ENCODE measurements at places on chromosomes 6 and 20.

DNA sequence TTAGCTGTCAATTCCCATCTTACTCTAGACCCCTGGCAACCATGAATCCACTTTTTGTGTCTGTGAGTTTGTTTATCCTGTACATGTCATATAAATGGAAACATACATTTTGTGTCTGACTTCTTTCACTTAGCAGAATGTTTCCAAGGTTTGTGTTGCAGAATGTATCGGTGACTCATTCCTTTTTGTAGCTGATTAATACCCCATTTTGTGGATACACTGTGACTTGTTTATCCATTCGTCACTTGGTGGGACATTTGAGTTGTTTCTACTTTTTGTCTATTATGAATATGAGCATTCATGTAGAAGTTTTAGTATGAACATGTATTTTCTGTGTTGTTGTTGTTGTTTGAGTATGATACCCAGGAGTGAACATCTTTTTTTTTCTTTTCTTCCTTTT, 21.4 kb downstream of the CDYL start:
- DNase-seq = no peak

GRCh38 chr6:89925826-89926225, 31.6 kb downstream of the GJA10 start:
- no peak for DNase-seq

DNA sequence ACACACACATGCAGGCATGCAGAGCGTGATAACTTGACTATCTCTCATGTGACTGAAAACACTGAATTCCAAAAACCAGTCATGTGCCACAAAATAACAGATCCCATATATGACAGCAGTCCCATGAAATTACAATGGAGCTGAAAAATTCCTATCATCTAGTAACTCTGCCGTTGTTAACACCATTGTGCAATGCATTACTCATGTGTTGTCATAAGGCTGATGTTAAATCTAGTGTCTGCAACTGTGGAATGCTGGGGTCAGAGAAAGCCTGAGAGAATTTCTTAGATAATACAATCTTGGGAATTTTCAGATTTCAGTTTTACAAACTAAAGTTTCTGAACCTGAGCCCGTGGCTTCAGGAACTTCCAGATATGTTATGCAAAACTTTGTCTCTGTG, 70.2 kb downstream of the LYRM4 start:
- DNase-seq = no peak

- no peak for DNase-seq
Observed at GRCh38 chr6:43834528-43835155, 64.6 kb downstream of the VEGFA start.

DNA sequence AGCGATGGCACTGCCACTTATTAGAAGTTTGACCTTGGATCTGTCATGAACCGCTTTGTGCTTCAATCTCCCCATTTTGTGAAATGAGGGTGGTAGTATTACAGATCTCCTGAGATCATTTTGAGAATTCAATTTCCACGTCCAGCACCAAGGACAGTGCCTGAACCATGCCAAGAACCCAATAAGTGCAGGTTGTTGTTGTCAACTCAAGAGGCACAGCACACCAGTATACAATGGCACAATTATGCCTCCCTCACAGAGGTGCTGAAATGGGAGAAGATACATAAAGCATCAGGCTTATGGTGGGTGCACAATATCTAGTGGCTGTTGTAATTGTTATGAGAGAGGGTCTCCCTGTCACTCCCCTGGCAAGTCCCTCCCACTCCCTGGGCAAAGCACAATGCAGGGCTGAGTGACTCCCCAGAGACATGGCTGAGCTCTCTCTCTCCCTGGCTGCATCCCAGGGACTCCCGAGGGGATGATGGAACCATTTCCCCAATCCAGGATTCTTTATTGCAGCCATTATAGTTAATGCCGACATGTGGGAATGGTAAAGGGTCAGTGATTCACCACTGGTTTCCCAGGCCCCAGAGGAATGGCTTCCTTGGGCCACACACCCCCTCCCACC, 78.7 kb downstream of the CDH22 start:
- DNase-seq = no peak

DNA sequence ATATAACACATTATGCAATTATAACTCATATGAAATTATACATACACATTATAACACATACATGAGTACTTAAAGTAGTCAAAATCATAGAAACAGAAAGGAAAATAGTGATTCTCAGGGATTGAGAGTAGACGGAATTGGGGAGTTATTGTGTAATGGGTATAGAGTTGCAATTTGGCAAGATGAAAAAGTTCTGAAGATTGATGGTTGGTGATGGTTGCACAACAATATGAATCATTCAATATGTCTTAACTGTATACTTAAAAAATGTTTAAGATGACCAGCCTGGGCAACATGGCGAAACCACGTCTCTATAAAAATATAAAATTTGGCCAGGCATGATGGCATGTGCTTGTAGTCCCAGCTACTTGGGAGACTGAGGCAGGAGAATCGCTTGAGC, 372.7 kb downstream of the CDKAL1 start:
- DNase-seq = no peak

- no peak for DNase-seq
Observed at GRCh38 chr6:146664871-146665360, 66.1 kb downstream of the ADGB start.

DNA sequence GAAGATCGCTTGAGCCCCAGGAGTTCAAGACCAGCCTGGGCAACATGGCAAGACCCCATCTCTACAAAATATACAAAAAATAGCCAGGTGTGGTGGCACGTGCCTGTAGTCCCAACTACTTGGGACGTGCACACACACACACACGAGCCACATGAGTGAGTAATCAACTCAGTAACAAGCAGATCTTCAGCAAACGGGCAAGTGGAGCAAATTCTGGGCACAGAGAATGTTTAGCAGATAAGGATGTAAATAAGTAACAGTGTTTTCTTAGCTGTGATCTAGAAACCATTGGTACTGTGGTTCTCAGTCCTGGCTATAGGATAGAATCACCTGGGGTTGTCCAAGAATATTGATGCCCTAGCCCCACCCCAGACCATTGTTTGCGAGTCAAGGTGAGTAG, 6.1 kb downstream of the PAQR8 start:
- no peak for DNase-seq

GRCh38 chr6:30857549-30857948, 26.8 kb upstream of the DDR1 start:
- no peak for DNase-seq

DNA sequence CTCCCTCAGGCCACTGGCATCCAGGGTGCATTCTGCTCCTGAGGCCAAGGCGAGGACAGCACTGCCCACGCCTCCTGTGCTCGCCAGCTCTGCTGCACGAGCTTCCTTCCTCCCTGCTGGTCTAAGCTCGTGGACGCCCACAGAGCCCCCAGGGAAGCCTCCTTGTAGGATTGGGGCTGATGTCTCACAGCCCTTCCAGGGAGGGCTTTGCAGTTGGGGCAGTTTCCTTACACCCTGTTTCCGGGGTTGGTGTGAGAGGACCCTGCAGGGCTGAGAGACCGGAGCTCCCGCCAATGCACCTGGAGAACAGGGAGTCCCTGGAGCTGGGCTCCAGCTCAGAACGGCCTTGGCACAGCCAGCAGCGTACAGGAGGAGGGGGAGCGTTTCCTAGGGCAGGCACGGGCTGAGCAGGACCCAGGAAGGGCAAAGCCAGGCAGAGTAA, 172.4 kb upstream of the PDE10A start:
- DNase-seq = no peak

DNA sequence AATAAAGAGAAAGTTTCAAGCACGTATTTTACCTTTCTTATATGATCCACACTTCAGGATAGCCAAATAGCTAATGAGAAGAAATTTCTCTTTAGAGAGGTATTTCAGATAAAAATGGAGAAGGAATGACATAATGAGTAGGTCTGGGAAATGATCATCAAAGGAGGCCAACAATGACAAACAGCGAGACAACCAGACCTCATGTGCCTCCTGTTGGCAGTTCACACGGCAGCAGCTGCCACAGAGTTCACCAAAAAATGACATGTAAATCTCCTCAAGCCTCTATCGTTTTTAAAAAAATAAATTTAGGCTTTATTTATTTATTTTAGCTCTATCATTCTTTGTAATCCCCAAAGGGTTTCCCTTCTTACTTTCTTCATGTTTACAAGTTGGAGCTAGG, 47.7 kb downstream of the SLC2A12 start:
- DNase-seq = no peak

DNA sequence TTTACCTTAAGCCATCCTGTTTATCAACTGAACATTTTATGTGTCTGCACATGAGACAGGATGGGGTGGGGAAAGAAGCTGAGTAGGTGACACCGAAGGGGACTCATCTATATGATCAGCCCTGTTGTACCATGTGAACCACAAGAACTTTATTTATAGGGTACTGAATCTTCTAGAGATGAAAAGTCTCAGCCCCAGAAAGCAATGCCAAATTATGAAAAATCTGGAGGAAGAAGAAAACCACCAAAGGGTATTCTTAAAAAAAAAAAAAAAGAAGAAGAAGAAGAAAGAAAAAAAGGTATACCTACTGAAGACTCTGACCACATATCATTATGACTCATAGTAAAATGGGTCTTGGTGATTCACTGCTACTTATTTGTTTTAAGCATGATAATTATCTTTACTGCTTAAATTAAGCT, 39.8 kb upstream of the HBS1L start:
- DNase-seq = no peak

GRCh38 chr6:127460465-127460864, 1.3 kb upstream of the KIAA0408 start:
- DNase-seq = no peak

GRCh38 chr20:30484009-30484748, 773.3 kb upstream of the DEFB115 start:
- DNase-seq = no peak

DNA sequence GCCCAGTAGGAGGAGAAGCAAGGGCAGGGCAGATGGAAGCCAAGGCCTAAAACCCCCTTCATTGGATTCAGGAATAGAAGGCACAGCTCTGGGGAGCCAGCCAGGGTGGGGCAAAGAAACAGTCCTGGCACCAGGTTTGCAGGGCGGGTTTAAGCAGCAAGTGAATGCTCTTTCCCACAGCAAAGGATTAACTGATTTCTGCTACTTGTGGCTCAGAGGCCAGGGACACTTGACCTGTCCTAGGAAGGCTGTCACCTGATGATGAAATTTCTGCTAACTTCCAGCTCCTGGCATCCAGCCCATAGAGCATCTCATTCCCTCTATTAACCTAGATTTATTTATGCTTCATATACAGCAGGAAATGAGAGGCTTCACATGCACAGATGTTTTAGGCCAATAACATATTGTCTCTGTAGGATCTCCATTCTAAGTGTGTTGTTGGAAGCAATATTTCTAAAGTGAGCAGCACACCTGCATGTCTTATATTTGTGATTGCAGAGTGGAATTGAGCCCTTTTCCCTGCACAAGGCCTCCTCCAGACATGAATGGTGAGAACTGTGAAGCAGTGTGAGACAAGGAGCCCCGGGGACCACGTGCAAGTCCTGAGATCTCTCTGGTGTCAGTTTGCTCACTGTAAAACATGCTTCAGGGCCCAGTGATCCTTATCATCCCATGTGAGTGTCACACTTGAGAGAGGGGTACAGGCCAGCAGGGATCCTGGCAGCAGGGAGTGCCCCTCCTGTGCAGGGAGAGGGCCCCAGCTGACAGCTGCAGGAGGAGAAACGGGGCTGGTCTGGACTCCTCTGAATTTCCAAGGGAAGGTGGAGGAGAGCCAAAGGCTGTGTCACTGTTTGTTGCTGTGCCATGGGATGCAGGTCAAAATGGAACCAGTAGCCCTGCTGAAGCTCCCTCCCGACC, 41.1 kb upstream of the CST5 start:
- peak; percentile 37 for DNase-seq

DNA sequence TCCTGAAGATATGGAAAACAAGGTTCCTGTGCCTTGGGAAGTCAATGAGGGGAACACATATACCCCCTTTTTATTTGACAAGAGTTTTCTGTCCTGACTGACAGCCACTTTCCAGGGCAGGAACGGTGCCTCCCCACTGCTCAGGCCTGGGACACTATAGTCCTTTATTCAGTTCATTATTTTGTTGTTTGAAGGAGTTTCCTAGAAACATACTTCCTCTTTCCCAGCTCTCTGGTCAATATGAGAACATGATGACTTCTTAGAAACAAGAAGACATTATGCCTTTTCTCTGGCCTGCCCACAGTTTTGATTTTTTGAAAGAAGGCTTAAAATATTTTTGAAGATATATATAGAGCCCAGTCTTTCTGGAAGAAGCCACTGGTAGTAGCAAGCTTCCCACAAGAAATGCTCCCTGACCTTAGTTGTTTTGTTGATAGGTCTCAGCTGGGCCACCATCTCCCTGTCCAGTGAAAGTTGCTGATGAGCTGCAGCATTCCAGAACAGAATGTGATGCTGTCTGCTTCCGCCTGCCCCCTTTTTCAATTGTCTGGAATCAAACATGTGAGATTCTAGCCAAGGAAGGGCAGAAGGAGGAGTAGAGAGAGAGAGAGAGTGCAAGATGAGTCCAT, 350.0 kb upstream of the PRND start:
- no peak for DNase-seq

DNA sequence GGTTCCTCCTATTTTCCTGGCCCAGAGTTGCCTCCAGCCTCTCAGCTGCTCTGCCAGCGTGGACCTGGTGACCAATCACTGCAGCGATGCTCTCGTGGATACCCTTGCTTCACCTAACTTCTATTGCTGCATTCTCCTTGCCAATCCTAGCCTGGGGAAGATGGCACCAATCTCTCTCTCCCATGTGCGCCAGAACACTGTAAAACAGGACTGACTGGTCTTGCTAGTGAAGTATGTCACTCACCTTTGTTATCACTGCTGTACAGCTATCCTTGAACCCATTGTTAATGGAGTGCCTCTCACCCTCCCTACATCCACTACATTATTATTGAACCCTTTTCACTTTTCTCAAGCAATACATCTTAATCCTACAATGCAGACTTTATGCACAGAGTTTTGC, 80.1 kb downstream of the LYRM4 start:
- no peak for DNase-seq

DNA sequence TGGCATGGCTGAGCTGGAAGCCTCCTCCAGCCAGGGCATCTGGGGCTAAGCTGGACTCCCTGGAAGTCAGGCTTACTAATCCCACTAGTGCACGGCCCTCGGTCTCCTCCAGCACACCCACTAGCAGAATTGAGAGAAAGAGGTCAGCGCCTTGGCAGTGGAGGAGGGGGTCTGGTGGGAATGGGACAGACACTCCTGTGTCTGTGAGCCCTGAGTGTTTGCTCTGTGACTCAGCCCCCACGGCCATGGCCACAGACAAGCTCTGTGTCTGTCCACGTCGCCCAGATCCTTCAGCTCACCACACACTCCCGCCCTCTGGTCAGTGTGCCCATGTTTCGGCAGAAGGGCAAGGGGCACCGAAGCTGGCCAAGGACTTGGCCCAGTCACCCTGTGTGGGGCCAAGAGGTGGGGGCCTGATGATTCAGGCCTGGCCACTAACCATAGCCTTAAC, 8.8 kb downstream of the MDFI start:
- DNase-seq = no peak

- DNase-seq = peak; percentile 48
Observed at GRCh38 chr6:117951783-117952182, 44.7 kb downstream of the SLC35F1 start.

DNA sequence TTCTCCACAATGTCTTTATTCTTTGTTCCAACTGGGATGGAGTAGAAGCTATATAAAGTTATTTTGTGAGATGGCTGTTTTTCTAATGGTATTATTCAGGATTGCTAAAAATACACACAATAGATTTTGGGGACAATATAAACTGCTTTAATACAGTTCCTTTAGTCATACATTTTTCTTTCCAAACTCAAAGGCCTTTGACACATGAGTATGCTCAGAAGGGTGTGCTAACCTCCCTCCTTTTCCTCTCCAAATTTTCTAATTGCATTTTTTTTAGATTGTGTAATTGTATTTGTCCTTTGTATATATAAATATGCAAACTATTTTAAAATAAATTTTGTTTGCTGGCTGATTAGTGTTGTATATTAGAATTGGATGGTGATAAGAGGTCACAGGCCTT, 119.6 kb upstream of the FOXO3 start:
- no peak for DNase-seq

GRCh38 chr6:27693766-27694546, 218.2 kb downstream of the OR2B2 start:
- DNase-seq = peak; percentile 18

Measured in DMS79 treated with DMSO at 0.1 percent for 48 hours (cell line).